ENCODE measurements at places on chromosomes 7 and 10. TPM values are rescaled to one million over a fixed set of nuclear protein-coding genes. Genes with fewer than 3 reads are reported as not detected.

The WIPF3 gene
- polyA plus RNA-seq = 0.02 TPM

The DLX5 gene
- polyA plus RNA-seq = 0.06 TPM

The SEC31B gene
- 8.8 TPM for polyA plus RNA-seq

The CPA2 gene
- polyA plus RNA-seq = not detected

The TAS2R39 gene
- polyA plus RNA-seq = not detected

The HOGA1 gene
- polyA plus RNA-seq = 4.8 TPM

The FAM237B gene
- 0.02 TPM for polyA plus RNA-seq

The VDAC2 gene
- polyA plus RNA-seq = 101 TPM

The STRIP2 gene
- polyA plus RNA-seq = 6.9 TPM

The SLC26A3 gene
- polyA plus RNA-seq = not detected

The PNLIPRP3 gene
- polyA plus RNA-seq = not detected

The OR2A42 gene
- not detected for polyA plus RNA-seq

The CYP17A1 gene
- not detected for polyA plus RNA-seq

The PON1 gene
- polyA plus RNA-seq = not detected

The GCK gene
- polyA plus RNA-seq = 1.1 TPM

The COL28A1 gene
- polyA plus RNA-seq = 0.08 TPM

The GDF2 gene
- not detected for polyA plus RNA-seq

The KCNH2 gene
- 6.4 TPM for polyA plus RNA-seq

The NANOS1 gene
- 0.86 TPM for polyA plus RNA-seq

The ATRNL1 gene
- 0.44 TPM for polyA plus RNA-seq

The ZP3 gene
- 4.5 TPM for polyA plus RNA-seq

The TMEM236 gene
- polyA plus RNA-seq = not detected

The MUC3A gene
- 0.03 TPM for polyA plus RNA-seq

The NPTX2 gene
- polyA plus RNA-seq = 1.2 TPM

The HSPA12A gene
- polyA plus RNA-seq = 2.9 TPM

The ABCB1 gene
- 2.0 TPM for polyA plus RNA-seq

The CYP26A1 gene
- not detected for polyA plus RNA-seq

The HOXA5 gene
- not detected for polyA plus RNA-seq

The RASSF4 gene
- 11.0 TPM for polyA plus RNA-seq

The SPAM1 gene
- polyA plus RNA-seq = not detected

The TEX47 gene
- not detected for polyA plus RNA-seq

The IFIT2 gene
- polyA plus RNA-seq = 1.2 TPM

The SHLD2 gene
- 6.7 TPM for polyA plus RNA-seq

The ALDH18A1 gene
- 59.5 TPM for polyA plus RNA-seq

The GBX1 gene
- polyA plus RNA-seq = not detected

The LIPK gene
- polyA plus RNA-seq = not detected

The SPDYE18 gene
- polyA plus RNA-seq = 0.24 TPM

The MRC1 gene
- not detected for polyA plus RNA-seq

The ACBD7 gene
- 0.54 TPM for polyA plus RNA-seq

The ARHGEF35 gene
- 0.02 TPM for polyA plus RNA-seq

The URGCP gene
- polyA plus RNA-seq = 22.9 TPM

The BMPER gene
- polyA plus RNA-seq = 20.0 TPM

The DUSP5 gene
- polyA plus RNA-seq = 38.2 TPM

The SYCE1 gene
- not detected for polyA plus RNA-seq

The MORN4 gene
- 31.7 TPM for polyA plus RNA-seq

The PDE1C gene
- 4.6 TPM for polyA plus RNA-seq

The SAMD9L gene
- 1.8 TPM for polyA plus RNA-seq
